ENCODE measurements at places on chromosomes 11 and 22.

- DNase-seq = no peak
Observed at GRCh38 chr11:122808478-122808869, 29.8 kb upstream of the CRTAM start.

- no peak for DNase-seq
Observed at GRCh38 chr11:123163621-123164020, 31.4 kb downstream of the CLMP start.

DNA sequence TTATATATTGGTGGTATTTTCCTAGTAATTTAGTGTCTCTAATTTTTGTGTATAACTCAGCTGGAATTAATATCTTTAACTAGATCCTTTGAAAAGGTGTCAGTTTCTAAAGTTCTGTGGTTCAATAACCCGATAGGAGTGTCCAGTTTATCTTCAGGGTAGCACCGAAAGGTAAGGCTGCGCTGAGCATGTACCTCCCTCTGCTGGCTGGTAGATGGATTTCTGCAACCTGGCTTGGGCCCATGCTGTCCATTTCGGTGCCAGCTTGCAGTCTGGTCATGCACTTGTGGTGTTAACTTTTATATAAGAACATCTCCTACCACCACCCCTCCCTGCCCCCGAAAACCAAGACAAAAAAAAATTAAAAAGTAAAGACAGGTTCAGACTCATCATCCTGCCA lies 24.7 kb downstream of the EXT2 start:
- DNase-seq = no peak

- DNase-seq = no peak
Observed at GRCh38 chr11:93686812-93687211, 25.3 kb downstream of the CEP295 start.

DNA sequence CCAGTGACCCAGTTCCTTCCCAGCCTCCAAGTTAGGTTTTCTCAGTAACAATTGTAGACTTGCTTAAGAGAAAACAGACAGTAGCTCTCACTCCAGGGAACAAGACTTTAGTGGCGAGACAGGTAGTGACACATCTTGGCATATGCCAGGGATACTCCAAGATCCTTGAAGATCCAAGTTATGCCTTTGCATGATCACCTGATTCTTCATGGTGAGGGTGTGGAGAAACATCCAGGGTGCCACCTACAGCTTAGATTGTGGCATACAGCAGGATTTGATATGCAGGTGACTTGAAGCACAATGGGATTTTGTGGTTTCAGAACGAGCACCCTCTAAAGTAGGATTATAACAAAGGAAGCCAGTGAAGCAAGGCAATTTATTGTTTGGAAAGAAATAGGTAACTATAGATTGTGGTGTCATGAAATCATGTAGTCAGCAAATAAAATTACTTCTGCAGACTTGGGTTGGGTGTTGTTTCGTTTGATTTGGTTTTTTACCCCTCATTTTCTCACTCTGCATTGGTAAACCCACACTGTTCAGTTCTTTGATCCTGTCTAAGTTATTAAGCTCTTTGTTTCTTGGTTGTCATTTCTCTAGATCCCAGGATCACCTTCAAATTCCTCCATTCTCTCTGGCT lies 9.2 kb downstream of the POU2AF3 start:
- no peak for DNase-seq

DNA sequence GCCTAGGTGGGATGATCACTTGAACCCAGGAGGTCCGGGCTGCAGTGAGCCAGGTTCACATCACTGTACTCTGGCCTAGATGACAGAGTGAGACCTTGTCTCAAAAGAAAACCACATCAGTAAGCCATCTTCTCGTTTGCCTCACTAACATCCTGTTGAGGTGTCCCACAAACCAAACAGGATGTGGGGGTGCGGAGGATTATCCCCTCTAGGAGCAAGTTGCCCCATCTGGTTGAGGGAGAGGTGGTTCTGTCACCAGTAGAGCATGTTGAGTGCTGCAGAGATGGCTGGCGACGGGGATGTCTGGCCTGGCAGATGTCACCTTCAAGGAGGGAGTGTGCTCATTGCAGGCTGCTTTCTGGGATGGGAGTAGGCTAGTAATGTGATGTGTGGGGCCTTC lies 72.4 kb downstream of the ZNRF3 start:
- no peak for DNase-seq

- no peak for DNase-seq
Observed at GRCh38 chr11:46386674-46387073, 4.9 kb downstream of the CHRM4 start.

DNA sequence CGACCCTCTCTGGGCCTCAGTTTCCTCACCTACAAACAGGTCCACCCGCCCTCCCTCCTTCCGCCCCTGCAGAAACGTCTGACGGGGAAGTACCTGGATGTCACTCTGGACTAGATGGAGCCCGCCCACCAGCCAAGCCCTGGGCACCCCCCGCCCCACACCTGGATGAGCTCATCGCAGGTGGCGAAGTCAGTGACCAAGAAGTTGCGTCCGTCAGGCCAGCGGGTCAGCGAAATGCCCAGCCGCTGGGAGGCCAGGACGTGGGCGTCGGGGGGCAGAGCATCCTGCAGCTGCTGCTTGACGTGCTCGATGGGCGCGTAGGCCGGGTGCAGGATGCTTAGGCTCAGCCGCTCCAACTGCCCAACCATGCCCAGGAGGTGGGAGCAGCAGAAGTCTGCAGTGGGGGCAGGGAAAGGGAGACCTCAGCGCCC lies 897 bp downstream of the PNPLA5 start:
- DNase-seq = no peak

DNA sequence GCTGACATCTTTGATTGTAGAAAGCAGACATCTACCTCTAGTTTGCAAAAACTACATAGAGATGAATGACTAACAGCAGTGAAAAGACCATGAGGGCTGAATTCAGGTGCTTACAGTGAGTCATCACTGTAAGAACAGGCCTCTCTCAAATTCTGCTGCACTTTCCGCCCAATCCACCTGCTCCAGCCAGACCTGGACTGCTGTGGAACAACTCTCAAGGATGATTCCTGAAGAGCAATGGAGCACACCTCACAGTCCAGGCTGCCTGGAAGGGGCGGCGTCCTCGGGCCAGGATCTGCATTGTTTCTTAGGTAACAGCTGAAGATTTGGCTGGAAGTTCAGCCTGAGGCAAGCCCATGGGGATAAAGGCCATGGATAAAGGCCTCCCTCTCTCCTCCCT lies 15.1 kb downstream of the APOL2 start:
- no peak for DNase-seq

GRCh38 chr11:133619397-133619796 lies 87.1 kb upstream of the OPCML start:
- no peak for DNase-seq

DNA sequence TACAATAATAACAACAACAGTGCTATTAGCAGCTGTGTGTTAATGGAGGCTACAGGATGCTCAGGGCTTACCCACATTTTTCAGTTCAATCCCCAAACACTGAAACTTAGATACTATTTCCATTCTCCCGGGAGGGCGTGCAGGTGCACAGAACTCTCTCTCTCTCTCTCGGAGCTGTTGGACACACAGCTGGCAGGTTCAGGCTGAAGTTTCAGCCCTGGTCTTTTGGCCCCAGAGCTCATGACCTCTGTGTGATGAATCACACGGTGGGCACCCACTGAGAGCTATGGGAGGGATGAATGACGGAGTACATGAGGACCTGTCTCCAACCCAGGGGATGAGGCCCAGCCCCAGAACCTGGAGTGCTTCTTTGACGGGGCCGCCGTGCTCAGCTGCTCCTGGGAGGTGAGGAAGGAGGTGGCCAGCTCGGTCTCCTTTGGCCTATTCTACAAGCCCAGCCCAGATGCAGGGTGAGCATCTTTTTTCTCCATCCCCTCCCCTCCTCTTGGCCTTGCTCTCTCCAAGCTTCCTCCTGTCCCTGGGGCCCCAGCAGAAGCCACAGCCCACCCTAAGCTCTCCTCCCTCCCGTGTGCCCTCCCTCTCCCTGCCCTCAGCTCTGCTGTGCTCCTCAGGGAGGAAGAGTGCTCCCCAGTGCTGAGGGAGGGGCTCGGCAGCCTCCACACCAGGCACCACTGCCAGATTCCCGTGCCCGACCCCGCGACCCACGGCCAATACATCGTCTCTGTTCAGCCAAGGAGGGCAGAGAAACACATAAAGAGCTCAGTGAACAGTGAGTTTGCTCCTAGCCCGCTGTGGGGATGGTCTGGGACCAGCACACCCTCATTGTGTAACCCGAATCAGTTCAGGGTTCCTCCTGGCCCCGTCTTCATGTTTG lies 16.9 kb downstream of the CSF2RB start:
- DNase-seq = no peak

- no peak for DNase-seq
Observed at GRCh38 chr22:33167998-33168790, 110.0 kb upstream of the SYN3 start.

- DNase-seq = no peak
Observed at GRCh38 chr22:49763138-49763537, 64.5 kb downstream of the BRD1 start.

DNA sequence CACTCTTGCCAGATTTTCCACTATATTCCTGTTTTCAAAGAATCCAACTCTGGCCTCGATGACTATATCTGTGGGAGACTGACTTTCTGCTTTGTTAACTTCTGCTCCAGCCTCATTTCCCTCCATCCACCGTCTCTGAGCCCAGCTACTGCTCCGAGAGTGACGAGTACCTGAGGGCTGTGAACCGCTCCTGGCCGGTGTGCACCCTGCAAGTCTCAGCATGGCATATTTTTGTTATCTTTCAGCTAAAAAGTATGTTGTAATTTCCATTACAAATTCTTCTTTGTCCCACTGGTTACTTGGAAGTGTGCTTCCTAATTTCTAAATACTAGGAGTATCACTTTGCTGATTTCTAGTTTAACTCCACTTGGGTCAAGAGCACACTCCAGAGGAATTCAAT lies 36.5 kb upstream of the MOB2 start:
- no peak for DNase-seq

DNA sequence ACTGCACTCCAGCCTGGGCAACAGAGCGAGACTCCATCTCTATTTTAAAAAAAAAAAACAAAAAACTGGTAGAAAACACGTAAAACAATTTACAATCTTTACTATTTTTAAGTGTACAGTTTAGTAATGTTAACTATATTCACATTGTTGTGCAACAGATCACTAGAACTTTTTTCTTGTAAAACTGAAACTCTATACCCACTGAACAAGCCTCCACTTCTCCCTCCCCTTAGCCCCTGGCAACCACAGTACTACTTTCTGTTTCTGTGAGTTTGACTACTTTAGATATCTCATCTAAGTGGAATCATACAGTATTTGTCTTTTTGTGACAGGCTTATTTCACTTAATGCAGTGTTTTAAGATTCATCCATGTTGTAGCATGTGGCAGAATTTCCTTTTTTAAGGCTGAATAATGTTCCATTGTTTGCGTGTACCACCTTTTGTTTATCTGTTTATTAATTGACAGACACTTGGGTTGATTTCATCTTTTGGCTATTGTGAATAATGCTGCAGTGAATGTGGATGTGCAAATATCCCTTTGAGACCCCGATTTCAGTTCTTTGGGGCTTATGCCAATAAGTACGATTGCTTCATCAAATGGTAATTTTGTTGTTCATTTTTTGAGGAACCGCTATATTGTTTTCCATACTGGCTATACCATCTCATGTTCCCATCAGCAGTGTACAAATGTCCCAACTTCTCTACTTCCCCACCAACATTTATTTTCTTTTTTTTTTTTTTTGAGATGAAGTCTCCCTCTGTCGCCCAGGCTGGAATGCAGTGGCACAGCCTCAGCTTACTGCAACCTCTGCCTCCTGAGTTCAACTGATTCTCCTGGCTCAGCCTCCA lies 11.0 kb downstream of the DDB2 start:
- DNase-seq = no peak

DNA sequence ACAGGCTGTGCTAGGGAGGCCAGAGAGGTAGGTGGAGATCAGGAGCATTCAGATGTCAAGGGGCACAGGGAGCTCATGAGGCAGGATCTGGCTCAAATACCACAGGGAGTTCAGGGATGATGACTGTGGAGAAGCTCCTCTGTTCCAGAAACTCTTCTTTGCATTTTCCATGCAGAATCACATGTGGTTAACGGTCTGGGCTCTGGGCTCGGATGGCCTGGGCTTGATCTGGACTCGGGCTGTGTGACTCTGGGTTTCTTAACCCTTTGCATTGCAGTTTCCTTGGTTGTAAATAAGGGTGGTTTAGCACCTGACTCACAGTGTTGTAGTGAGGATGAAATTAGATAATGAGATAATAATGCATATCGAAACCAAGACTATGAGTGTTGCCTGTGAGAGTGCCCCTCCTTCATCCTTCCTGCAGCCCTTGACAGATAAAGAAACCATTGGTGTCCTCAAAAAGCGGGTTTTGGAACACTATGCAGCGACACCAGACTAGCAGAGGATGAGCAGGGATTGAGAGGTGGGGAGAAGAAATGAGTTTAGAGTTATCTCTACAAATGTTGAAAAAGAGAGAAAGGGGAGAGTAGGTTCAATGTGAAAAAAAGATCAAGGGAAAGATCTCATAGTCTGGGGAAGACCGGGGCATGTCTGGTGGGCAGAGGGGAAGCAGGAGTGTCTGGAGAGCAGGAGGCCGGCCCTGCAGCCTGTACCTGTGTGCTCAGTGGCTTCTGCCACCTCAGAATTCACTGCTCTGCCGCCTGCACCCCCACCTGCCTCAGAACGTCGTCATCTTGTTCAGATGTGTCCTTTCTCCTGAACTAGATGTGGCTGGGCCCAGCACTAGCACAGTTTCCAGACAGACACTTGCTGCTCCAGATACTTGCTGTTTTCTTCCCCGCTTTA lies 197.8 kb upstream of the SORL1-AS1 start:
- no peak for DNase-seq

GRCh38 chr11:93256623-93257022 lies 58.8 kb upstream of the SLC36A4 start:
- DNase-seq = no peak

DNA sequence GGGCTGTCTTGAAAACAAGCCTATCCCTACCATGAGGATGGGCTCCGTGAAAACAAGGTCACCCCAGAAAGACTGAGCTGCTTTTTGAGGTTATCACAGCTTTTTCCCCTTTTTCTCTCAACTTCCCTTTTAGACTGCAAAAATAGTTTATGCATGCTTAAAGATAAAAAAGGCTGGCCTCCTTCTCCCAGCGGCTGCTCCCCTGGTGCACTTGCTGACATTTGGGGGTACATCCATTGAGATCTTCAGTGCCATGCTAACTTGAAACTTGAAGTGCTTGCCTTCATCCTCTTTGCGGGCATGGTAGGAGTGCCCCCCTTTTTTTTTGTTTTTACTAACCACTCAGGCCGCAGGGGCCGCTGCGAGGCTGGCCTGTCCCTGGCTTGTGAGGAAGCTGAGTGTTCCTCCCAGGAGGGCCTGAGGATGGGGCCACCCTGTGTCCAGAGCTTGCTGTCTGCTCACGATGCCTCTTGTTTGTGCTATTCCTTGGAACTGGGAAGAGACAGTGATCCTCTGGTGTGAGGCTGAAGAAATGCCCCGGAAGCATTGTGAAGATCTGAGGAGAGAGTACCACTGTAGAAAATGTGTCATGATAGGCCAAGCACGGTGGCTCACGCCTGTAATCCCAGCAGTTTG lies 2.2 kb downstream of the TANGO2 start:
- no peak for DNase-seq

- DNase-seq = no peak
Observed at GRCh38 chr11:109423466-109424190, 1.6 kb downstream of the C11orf87 start.

DNA sequence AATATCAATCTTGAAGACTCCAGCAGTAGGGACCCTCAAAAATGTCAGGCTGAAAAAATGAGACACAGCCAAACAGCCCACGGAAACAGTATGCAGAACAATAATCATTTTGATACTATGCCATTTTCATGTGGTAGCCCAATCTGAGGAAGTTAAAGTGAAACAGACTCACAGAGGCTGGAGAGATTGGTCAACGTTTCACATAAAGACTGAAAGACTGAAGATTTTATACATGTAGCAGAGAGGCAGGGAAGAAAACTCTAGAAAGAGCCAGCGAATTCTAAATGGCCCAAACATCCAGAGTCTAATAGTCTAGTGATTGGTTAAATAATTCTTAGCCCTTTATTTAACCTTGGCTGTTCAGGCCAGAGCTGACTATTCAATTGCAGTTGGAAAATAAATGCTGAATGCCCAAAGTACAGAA lies 49.4 kb downstream of the MAML2 start:
- DNase-seq = no peak
